ENCODE measurements at places on chromosomes 13 and 19. TPM values are rescaled to one million over a fixed set of nuclear protein-coding genes. Genes with fewer than 3 reads are reported as not detected.

DMKN gene
- polyA plus RNA-seq, result 72.6 TPM

ANGPTL8 gene
- polyA plus RNA-seq, result not detected

ZNF560 gene
- polyA plus RNA-seq, result 1.2 TPM

GIPR gene
- polyA plus RNA-seq, result 0.43 TPM

COL5A3 gene
- polyA plus RNA-seq, result 0.68 TPM

MISP3 gene
- 7.0 TPM for polyA plus RNA-seq

CYP4F2 gene
- 0.41 TPM for polyA plus RNA-seq

FLT3 gene
- polyA plus RNA-seq, result 0.39 TPM

RGCC gene
- polyA plus RNA-seq, result 9.2 TPM

CEP89 gene
- 30.1 TPM for polyA plus RNA-seq

LGALS14 gene
- polyA plus RNA-seq, result not detected

ZNF550 gene
- polyA plus RNA-seq, result 21.6 TPM

ZNF665 gene
- 10.9 TPM for polyA plus RNA-seq

DNA sequence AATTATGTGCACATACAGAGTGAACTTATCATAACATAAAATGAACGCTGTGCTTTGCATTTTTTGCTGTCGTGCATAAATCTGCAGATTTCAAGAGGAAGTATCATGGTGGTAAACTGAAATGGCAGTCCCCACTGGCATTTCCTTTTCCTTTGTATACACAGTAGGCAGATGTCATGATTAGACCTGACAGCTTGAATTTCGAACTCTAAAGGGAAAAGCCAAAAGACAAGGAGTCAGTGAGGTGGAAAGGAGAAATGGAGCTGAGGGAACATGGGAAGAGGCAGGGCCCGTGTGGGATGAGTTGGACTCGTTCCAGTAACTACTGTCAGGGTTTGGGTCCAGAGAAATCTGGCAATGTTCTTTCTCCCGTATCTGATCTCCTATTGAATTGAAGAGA, 454.1 kb upstream of the SGCG start:
- DNase-seq, result no peak

DNA sequence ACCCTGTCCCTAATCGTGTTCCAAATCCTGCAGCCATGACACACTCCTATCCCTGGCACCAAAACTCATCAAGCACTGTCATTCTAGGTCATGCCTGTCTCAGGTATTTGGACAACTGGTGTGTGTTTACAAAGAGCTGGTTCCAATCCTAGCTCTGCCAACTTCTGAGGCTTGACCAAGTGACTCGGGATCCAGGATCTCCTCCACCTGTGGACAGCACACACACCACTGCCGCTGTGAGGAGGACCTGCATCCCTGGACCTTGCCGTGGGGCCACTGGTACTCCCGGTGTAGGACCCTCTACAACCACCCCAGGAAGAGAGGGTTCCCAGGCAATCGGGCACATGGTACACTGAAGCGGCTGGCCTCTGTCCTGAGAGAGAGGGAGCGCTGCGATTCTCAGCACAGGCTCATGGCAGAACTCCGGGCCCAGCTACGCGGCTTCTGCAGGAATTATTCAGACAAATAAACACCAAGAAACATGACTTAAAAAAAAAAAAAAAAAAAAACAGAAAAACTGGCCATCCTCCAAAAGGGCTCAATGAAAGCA, 20.4 kb downstream of the MLLT1 start:
- no peak for DNase-seq

GRCh38 chr13:113652404-113653263, 5.4 kb downstream of the ATP4B start:
- no peak for DNase-seq

DNA sequence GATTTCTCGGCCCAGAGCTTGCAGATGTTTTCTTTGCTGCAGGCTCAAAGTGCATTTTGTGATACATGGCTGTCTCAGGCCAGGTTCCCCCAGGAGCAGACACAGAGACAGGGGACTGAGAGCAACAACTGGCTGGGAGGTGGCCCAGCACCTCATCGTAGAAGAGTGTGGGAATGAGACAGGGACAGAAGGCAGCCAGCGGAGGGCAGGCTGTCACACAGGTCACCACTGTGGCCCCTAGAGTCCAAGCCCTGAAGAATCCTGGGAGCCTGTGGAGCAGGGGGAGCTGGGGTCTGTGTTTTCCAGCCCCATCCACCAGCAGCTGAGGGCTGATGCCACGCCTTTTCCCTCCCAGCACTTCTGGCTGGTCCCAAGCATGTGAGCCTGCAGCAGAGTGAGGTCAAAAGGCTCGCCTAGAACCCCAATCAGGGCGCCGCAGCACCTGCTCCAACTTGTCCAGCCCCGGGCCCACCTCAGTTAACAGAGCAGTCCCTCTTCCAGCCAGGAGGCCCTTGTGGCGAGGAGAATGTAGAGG, 723.8 kb downstream of the UQCRFS1 start:
- DNase-seq, result no peak

GRCh38 chr13:19781526-19781925, 1.2 kb downstream of the PSPC1 start:
- peak; percentile 2 for DNase-seq

DNA sequence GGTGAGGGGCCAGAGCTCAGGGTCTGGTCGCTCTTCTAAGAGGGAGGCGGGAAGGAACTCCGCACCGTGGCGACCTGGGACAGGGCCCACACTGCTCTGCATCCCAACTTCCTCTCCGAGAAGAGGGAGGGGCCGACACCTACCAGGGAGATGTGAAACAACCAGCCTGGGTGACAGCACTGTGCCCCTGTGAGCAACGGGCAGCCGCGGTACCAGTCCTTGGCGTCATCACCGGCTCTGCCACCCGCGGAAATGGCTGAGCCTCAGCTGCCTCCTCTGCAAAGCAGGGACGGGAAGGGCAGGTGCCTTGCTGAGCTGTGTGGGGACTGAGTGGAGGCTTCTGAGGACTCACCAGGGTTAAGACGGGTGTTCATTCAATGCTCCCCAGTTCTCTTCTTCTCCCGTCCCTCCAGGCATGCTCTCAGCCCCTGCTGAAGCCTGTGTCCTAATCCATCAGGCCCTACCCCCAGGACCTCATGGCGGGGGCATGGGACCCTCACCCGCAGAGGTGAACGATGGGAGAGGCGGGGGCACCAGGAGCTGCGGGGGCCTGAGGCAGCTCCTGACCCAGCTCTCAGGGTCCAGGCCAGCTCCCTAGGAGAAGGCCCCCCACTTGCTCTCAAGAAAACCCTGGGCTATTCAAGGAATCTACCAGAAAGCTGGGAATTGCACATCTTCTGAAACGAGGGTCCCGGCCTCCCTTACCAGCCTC, 9.3 kb downstream of the ZNF787 start:
- DNase-seq, result no peak

GRCh38 chr13:78319101-78319627, 284.2 kb downstream of the POU4F1 start:
- no peak for DNase-seq

DNA sequence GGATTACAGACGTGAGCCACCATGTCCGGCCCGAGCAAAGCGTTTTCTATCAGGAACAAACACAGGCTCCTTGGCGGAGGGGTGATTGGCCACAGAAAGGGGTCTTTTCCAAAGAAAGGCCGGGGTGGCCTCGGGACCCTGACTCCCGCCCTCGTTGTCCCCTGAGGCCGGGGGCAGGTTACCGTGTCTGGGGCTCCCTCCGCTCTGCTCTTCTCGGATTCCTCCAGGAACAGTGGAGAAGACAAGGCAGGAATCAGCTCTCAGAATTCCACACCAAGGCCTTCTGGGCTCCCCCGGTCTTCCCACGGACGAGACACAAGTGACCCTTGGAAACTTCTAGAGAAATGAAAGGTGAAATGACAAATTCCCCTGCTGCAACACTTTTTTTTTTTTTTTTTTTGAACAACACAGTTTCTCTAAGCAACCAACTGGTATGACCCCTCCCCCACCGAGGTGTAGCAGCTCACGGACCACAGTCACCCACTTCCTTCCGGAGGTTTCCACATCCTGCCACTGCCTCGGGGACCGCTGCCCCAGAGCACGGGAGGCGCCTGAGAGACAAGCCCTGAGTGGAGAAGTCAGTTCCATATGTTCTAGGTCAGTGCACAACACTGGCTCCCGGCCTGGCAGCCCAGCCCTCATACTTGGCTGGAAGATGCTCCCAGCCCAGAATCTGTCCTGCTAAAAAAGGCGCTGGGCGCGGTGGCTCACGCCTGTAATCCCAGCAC, 11.0 kb downstream of the MOB3A start:
- no peak for DNase-seq

GRCh38 chr13:27419328-27419727, 5.1 kb upstream of the GTF3A start:
- no peak for DNase-seq

GRCh38 chr13:49342454-49342853, 94.7 kb downstream of the CDADC1 start:
- DNase-seq, result no peak

DNA sequence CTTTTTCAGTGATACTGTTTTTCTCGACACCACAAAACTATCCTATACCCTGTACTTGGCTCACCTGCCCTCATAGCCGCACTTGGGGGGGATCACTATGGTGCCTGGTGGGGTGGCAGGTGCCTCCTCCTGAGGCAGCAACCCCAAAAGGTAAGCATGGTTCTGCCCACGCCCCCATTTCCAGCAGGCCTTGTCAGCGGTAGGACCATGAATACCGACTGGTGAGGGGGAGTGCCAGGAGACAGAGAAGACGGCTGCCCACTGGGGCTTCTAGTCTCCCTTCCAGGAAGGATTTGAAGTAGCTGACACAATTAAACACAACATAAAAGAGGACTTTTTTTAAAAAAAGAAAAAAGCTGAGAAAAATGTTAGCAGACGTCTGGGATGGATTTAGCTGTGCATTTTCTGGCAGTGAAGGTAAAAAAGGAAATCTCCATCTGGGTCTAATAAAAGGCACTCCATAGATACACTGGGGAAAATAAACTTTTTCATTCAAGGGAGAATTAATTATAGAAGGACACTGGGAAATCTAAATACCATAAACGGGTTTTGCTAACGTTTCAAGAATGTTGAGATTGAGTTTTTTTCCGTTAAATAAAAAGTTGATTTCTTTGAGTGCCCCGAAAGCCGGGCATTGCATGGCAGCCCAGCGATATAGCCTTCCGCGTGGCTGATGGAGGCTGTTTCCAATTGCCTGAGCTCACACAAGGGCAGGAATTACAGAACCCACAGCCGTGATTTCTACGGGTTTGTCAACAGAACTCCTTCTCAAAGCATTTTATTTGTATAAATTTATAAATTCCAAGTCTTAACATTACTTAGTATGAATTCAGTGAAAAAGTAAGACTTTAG, 45.1 kb downstream of the ATP11A start:
- DNase-seq, result no peak

DNA sequence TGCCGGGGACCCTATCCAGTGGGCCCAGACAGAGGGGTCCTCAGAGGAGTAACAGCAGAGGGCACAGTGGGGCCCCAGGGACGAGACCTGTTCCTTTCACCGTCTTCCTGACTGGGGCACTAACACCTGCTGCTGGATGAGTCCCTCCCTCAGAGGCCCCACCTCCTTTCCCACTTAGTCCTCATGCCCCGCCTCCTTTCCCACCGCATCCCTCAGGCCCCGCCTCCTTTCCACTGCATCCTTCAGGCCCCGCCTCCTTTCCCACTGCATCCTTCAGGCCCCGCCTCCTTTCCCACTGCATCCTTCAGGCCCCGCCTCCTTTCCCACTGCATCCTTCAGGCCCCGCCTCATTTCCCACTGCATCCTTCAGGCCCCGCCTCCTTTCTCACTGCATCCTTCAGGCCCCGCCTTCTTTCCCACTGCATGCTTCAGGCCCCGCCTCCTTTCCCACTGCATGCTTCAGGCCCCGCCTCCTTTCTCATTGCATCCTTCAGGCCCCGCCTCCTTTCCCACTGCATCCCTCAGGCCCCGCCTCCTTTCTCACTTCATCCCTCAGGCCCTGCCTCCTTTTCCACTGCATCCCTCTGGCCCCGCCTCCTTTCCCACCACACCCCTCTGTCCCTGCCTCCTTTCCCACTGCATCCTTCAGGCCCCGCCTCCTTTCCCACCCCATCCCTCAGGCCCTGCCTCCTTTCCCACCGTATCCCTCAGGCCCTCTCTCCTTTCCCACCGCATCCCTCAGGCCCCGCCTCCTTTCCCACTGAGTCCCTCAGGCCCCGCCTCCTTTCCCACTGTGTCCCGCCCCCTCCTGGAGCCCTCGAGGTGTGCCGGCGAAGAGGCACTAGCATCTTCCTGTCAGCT, 6.7 kb downstream of the SPPL2B start:
- DNase-seq, result no peak

- DNase-seq, result no peak
Observed at GRCh38 chr13:36770741-36771140, 48.3 kb upstream of the RFXAP start.

- no peak for DNase-seq
Observed at GRCh38 chr19:51460164-51460992, 2.1 kb upstream of the SIGLEC8 start.

- DNase-seq, result no peak
Observed at GRCh38 chr13:64239372-64239771, 2823.7 kb upstream of the PCDH20 start.

- DNase-seq, result peak; percentile 95
Observed at GRCh38 chr19:53879140-53880081, 2.6 kb upstream of the PRKCG start.

DNA sequence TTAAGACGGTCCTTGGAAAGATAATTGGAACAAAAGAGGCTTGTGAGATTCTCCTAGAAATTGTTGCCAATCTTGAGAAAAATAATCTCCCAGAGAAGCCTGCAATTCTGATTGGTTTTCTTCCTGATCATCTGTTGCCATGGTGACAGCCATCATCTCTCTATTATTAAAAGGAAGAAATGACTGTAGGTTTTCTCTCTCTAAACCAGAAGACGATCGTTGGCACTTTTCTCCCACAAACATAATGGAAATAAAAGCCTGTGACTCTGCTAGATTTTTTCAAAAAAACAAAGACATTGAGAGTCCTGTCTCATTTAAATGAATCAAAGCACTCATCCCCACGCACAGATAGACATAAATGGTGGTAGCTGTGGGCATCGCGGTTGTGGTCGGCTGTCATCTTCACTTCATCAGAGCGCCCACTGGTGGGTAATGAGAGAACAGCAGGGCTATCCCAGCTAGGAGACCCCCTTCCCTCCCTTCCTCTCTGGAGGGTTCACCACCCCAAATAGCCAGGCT, 21.7 kb upstream of the CALM3 start:
- DNase-seq, result no peak

DNA sequence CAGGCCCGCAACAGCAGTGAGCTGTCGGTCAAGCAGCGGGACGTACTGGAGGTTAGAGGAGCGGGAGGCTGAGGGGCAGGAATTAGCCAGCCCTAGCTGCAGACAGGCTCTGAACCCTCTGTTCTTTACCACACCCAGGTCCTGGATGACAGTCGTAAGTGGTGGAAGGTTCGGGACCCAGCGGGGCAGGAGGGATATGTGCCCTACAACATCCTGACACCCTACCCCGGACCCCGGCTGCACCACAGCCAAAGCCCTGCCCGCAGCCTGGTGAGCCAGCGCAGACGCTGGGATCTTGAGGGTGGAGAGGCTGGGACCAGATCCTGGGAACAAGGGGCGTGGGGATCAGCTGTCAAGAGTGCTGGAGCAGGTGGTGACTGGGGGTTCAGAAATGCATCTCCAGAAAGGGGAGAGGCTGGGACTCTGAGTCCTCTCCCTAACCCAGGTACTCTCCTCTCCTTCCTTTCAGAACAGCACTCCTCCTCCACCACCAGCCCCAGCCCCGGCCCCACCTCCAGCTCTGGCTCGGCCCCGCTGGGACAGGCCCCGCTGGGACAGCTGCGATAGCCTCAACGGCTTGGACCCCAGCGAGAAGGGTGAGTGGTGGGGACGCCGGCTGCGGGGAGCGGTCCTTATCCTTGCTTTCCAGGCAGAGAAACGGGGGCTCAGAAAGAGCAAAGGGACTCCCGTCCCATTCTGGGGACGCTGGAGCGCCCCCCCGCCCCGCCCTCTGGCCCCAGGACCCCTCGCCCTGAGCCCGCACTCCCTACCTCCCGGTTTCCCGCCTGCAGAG, 10.4 kb downstream of the EPS8L1 start:
- no peak for DNase-seq

- no peak for DNase-seq
Observed at GRCh38 chr13:78238911-78239310, 320.3 kb upstream of the EDNRB start.
